ENCODE measurements at places on chromosomes 5 and 9.

DNA sequence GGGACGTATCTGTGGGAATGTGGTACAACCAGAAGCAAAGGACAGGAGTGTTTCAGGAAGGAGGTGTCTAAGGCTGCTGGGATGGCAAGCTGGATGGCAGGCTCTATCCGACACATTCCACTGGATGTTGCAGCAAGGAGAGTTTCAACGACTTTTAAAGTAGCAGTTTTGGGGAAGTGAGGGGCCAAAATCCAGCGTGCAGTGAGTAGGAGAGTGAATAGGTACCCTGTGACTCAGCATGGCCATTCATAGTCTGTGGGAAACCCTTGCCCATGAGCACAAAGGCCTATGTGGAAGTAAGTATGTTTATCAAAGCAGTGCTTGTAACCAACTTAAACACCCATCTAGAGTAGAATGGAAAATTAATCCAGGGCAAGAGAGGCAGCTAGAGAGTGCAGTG is 664.7 kb downstream of the ACTL7B start:
- DNase-seq, result no peak

GRCh38 chr5:133831491-133832224 is 136.8 kb downstream of the C5orf15 start:
- peak; percentile 5 for DNase-seq

DNA sequence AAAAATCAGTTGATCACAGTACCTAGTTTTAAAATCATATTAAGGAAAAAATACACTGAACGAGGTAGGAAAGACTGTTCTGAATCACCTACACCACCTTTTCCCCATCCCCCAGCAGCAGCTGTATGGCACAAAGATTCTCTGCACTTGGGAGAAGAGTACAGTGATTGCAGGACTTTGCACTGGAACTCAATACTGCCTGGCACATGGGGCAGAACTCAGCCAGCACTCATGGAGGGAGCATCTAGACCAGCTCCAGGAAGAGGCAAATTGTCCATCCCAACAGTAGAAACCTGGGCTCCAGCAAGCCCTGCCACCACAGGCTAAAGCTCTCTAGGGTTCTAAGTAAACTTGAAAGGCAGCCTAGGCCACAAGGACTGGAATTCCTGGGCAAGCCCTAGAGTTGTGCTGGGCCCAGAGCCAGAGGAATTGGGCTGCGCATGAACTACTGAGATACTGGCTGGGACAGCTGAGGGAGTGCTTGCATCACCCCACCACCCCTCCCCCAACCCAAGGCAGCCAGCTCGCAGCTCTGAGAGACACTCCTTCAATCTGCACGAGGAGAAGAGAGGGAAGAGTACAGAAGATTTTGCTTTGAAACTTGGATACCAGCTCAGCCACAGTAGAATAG is 654.4 kb upstream of the CDH6 start:
- DNase-seq, result peak; percentile 86

DNA sequence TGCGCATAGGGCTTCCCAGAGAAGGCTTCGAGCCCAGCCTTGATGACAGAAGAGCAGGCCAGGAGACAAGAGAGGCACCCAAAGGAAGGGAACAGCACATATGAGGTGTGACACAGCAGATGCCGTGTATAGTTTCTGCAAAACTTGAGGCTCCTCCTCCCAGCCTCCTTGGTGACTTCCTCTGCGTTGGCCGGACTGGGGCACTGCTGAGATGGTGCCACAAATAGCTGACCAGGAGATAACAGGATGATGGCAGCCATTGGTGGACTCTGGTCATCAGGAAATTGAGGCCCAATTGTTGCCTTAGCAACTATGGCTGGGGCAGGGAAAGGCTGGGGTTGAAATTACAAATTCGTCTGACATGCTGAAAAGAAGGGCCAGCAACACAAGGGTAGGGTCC is 4.8 kb upstream of the ZNF79 start:
- DNase-seq, result no peak

GRCh38 chr5:127041571-127041970 is 11.2 kb upstream of the MARCHF3 start:
- no peak for DNase-seq

DNA sequence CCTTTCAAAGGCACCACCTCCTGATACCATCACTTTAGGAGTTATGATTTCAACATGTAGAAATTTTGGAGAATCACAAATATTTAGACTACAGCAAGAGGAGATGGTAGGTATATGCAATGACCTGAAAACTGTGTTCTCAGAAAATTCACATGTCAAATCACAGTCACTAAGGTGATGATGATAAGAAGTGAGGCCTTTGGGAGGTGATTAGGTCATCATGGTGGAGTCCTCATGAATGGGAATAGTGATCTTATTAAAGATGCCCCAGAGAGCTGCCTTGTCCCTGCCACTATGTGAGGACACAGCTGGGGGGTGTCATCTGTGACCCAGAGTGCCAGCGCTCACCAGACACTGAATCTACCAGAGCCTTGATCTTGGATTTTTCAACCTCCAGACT is 513.5 kb upstream of the TUSC1 start:
- no peak for DNase-seq

GRCh38 chr5:131980696-131981095 is 30.8 kb downstream of the ACSL6 start:
- no peak for DNase-seq

- no peak for DNase-seq
These were observed 312.1 kb upstream of the CDH18 start for GRCh38 chr5:20300110-20300509.

- DNase-seq, result no peak
These were observed 46.5 kb downstream of the CXXC5 start for GRCh38 chr5:139694556-139695177.

DNA sequence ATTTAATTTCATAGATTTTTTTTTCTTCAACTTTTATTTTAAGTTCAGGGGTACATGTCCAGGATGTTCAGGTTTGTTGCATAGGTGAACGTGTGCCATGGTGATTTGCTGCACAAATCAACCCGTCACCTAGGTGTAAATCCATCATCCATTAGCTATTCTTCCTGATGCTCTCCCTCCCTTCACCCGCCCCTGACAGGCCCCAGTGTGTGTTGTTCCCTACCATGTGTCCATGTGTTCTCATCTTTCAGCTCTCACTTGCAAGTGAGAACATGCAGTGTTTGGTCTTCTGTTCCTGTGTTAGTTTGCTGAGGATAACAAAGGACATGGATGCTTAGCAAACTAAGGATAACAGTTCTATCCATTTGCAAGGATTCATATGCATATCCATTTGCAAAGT is 209.1 kb upstream of the ADCY2 start:
- no peak for DNase-seq

DNA sequence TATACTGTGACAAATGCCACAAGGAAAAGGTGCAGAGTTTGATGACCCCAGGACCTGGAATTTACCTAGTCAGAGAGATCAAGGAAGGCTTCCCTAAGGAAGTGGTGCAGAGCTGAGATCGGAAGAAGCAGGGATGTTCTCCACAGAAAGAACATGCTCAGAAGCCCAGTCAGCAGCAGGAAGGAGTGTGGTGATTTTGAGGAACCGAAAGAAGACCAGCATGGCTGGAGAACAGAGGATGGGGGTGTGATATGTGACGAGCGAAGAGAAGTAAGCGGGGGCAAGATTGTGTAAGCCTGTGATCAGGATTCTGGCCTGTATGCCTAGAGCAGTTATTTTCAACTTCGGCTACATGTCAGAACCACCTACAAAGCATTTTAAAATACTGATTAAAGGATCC is 18.7 kb upstream of the PIK3R1 start:
- DNase-seq, result no peak

GRCh38 chr5:107450531-107450930 is 220.2 kb downstream of the EFNA5 start:
- no peak for DNase-seq

- no peak for DNase-seq
These were observed 35.7 kb downstream of the TGFBI start for GRCh38 chr5:136064510-136064909.

DNA sequence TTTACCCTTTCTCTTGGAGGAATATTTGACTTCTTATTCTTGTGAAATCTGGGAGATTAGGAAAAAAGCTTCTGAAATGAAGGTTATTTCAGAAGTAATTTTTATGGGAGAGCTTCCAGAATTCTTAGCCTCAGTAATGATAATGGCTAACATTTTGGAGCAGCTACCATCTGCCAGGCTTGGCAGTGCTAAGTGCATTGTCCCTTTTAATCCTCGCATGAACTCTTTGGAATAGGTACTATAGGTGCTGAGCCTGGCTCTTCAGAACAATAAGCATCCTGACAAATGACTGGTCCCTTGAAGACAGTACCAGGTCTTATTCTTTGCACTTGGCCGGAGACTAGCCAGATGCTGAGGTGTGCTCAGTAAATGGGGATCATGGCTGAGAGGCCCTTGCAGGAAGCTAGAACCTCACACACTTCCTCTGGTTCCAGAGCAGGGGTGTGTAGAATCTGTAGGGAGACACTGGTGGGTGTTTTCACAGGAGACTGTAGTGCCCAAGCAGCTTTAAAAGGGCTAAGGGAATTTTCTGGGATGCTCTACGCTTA is 90.7 kb downstream of the RCL1 start:
- no peak for DNase-seq

GRCh38 chr9:111284703-111285102 is 45.3 kb downstream of the OR2K2 start:
- no peak for DNase-seq

DNA sequence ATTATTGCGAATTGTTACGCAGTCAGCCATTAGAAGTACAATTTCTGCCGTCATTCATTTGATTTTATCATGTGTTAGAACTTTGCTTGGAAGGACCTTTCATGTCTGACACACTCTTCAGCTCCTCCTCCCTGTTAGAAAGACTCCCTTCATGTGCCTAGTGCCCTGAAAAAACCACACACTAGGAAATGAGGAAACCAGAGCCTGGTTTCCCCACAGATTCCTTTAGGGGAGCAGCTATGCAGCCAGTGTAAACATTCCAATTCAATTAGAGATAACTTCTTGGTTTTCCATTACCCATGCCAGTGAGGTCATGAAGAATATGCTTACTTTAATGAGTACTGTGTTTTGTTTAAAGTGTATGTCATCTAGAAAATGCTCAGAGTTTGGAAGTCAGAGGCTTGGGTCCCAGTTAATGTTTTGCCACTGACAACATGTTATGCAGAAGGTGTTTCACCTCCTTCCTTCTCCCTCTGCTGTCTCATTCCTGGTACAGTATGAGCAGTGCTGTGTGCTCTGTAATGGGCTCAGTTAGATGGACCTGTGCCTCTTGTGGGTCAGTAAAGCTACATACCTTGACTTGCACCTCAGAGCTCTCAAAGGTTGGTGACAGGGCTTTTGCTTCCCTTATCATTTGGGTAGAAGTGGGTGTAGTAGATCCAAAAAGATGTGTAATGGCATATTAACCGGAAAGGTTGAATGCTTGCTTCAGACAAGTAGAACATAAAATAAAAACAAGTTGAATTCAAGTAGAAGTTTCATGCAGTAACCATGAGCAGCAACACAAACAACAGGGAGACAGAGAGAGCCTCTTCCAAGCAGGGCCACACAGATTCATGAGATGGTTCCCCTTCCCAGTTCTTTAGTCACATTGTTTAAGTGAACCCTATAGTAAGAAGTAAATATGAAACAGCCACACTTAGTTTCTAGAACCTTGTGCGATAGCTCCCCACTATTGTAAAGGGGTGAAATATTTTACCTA is 52.6 kb upstream of the TNFAIP8 start:
- peak; percentile 93 for DNase-seq

All from brain microvascular endothelial cell (primary cell).